DND-41 (cell line): ENCODE measurements at places on chromosomes 2 and 18.

DNA sequence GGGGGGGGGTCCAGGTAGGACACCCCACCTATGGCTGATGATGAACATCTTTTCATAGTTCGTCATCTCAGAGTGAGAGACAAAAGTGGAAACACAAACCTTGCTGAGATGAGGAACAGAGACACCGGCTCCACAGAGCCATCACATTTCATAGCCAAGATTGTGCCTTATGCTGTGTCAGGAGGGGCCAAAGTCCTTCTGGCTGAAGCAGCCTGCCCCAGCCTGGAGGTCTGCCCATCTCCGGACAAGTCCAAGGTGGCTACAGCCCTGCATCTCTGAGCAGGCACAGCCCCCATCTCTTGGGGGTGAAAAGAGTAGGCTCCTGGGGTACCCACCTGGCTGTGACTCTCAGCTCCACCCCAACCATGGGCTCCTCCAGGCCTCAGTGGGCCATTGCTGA lies 70.3 kb downstream of the ZBTB7C start:
- DNase-seq: no peak

DNA sequence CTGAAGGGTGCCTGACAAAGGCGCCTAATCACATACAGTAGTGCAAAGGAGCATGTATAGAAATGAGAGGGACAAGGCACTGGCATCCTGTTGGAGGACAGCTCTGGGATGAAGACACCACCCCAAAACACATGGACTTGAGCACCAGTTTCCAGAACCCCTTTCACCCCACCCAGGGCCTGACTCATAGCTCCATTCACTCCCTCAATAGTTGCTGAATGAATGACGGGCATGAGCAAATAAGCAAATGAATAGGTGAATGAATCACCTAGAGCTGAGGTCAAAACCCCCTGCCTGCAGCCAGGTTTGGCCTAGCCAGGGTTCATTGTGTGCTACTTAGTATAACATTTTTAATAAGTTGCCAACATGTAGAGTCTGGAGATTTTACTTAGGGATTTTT lies 66.3 kb downstream of the NRP2 start:
- DNase-seq: no peak

DNA sequence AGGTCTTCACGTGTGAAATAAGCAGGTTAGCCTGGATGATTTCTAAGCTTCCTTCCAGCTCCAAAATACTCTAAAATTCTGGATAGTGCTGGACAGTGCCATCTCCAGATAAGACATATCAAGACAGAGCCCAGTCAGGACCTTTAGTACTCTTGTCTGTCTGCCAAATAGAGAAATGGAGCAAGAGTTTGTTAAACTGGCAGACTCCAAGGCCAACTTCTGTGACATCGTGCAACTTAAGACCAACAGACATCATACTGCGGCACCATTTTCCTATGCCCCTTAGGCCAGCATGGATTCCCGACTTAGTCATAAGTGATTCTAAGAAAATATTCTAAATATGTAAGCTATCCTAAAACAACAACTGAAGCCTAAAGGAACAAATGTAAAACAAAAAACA lies 118.6 kb downstream of the RBMS1 start:
- no peak for DNase-seq

DNA sequence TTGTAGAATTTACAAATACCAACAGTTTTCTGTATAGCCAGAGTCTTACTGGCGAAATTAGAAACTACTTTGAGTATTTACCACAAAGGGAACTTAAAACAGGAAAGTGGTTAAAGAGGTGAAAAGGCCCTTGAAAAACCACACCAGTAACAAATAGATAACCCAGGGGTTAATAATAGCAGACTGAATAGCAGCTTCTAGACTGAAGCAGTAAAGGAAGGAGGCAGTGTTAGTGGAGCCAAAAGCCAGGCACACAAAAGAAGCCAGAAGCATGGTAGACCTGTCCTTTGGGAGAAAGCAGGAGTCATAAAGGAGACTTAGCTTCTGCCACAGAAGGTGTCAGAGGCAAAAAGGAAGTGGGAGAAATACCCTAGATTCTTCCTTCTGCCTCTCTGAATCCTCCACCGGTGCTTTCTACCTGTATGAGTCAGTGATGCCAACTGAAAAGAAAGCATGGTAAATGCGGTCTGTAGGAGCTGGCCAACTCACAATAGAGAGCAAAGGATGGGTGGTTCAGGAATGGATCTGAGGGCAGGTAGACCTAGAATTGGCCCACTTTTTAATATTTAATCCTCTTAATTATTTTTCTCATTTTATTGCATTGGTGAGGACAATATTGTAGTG lies 97.3 kb downstream of the ARL6IP6 start:
- DNase-seq: no peak

- DNase-seq: no peak
Observed at GRCh38 chr2:190031969-190032618, 30.4 kb downstream of the MSTN start.

DNA sequence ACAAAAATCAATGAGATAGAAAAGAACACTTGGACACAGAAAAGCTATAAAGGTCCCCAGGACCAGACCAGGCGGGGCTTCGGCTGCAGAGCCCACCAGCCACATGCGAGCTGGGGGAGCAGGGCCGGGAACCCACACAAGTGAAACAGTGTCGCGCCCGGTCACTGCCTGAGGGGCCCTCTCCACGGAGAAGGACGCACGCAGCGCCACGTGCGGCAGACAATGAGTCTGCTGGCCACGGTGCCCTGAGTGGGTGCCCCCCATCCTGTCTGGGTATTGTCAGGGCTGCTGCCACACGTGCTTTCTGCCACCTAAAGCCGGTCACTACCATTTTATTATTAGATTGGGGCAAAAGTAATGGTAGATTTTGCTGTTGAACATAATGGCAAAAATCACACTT lies 207.9 kb upstream of the HDAC4 start:
- DNase-seq: no peak

DNA sequence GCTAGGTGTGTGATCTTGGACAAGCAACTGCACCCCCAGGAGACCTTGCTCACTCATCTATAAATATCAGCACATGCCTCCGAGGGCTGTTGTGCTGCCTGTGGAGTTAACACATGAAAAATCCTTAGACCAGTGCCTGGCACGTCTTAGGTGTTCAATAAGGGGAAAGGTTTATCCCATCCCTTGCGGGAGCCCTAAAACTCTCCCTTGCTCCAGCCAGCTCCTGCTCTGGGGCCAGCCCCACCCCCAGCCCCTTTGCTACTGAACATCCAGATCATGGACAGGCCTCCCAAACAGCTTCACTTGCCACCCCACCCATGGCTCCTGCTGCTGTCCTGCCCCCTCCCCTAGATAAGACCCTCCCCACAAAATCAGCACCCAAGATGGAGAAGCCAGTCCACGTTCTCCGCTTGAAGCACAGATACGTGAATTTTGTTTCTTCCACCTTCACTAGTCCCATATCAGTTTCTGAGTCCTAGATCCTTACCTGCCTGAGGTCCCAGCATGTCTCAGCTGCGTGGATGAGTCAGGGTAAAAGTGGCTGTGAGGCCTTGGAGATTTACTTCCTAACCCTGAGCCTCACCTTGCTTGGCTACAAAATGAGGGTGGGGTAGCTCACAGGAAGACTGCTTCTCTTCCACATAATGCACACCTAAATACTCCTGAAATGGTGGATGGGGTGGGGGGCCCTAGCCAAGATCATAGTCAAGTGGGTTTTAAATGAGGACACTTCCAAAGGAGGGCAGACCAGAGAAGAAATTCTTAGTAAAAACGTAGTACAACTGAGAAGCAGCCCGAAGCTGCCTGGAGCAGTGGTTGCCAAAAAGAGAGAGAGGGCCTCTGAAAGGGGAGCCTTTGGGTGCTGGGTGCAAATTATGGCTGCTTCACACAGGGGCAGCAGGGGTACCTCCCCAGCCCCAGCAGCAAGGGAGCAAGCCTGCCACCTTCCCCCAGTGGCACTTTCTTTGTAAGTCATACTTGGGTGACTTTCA lies 40.4 kb downstream of the C1QL2 start:
- no peak for DNase-seq
